ENCODE measurements at places on chromosomes 11 and 22.

DNA sequence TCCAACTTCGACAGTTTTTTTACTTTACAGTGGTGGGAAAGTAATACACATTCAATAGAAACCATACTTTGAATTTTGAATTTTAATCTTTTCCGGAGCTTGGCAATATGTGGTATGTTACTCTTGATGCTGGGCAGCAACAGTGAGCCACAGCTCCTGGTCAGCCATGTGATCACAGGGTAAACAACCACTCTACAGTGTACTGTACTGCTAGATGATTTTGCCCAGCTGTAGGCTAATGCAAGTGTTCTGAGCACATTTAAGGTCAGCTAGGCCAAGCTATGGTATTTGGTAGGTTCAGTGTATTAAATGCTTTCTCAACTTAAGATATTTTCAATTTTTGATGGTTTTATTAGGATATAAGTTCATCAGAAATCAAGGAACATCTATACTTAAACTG is 48.7 kb upstream of the GRIK4 start:
- H3K4me1 ChIP-seq: no peaks in the 10 kb centered on the region
- DNase-seq: peak; percentile 74
- no peaks in the 10 kb centered on the region for H3K27me3 ChIP-seq
- no peak overlapping the region for H3K4me3 ChIP-seq
- H3K27ac ChIP-seq: no peak overlapping the region

DNA sequence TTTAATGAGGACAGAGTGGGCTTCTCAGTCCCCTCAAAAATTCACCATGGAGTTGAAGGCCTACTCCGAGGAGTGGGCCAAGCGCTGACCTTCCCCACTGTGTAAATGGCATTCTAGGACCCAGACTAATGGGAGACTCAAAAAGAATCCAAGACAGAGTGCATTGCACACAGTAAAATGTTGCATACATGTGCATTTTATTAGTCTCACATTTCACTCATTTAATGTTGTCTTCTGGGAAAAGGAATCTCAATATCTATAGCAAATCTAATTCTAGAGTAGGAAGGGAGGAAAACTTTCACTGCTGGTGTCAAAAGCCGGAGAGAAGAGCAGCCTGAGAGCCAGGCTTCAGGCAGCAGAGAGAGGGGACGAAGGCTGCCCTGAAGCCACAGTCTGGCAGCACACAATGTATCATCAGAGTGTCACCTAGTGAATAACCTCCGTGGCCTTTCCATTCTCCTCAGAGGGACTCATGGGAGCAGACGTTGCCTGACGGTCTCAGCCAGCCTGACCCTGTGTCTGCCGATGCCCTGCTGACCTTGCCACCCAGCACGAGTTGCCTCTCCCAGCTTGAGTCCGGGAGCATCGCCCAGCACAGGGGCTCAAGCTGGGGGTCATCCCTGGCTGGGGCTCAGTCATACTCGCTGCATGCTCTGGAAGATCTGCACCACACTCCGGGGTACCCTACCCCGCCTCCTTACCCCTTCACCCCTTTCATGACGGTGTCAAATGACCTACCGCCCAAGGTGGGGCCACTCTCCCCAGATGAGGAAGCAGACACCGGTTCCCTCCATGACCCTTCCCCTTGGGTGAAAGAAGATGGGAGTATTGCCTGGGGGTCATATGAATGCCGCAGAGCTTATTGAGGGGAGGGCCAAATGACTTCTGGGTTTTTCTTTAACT is 12.9 kb upstream of the POU2AF3 start:
- H3K36me3 ChIP-seq: no peaks in the 10 kb centered on the region
- DNase-seq: peak; percentile 17
- no peaks in the 10 kb centered on the region for H3K27me3 ChIP-seq
- no peak overlapping the region for H3K27ac ChIP-seq
- H3K4me1 ChIP-seq: no peaks in the 10 kb centered on the region

DNA sequence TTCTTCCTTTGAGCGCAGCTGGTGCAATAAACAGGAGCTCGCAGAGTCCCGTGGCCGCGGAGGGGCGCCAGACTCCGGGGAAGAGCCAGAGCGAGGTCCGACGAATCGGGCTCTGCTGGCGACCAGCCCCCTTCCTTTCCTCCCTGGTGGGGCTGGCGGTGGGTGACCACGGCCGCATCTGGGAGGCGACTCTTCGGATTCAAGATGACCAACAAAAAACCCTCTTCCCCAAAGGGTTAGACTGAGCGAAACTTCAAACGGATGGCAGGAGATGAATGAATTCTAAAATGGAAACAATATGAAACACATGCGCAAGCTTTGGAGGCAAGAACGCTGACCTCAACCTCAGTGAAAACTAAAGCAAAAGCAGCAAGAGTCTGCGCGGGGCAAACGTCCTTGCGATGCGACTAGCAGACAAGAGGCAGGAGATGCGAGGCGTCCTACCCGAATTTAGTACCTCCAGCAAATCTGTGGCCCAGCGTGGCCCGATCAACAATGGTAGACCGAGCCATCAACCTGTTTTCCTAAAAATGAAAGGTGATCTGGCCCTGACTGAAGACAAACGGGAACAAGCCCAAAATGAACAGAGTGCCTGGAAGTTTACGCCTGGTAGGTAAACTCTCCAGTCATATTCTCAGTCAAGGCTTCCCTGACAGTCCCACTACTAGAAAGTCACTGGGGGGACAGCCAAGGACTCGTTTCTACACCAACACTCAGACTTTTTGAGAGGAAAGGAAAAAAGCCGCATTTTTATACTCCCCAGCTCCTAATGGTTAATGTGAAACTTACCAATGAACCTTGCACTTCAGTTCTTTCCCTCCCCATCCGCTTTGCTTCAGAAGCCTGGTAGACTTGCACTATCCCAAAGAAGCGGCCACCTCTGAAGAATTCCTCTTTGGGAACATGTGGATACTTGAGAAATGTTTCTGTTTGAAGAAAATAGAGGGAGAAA is 11.6 kb downstream of the MMP3 start:
- H3K4me1 ChIP-seq: no peaks in the 10 kb centered on the region
- no peak overlapping the region for H3K4me3 ChIP-seq
- H3K27ac ChIP-seq: no peak overlapping the region
- peaks cover 8% of the 10 kb centered on the region for H3K27me3 ChIP-seq
- no peaks in the 10 kb centered on the region for H3K36me3 ChIP-seq

- no peaks in the 10 kb centered on the region for H3K27me3 ChIP-seq
- H3K4me3 ChIP-seq: no peak overlapping the region
- DNase-seq: no peak
- H3K4me1 ChIP-seq: peaks cover 14% of the 10 kb centered on the region
These were observed 207.5 kb downstream of the TBC1D22A start for GRCh38 chr22:46969961-46970360.

GRCh38 chr11:126640186-126640585 is 284.7 kb downstream of the ST3GAL4 start:
- no peak overlapping the region for H3K27ac ChIP-seq
- no peak overlapping the region for H3K4me3 ChIP-seq
- H3K36me3 ChIP-seq: no peaks in the 10 kb centered on the region
- H3K4me1 ChIP-seq: no peaks in the 10 kb centered on the region

Measured in lung (tissue), 17 donors.